ENCODE measurements at places on chromosomes 1 and 21.

DNA sequence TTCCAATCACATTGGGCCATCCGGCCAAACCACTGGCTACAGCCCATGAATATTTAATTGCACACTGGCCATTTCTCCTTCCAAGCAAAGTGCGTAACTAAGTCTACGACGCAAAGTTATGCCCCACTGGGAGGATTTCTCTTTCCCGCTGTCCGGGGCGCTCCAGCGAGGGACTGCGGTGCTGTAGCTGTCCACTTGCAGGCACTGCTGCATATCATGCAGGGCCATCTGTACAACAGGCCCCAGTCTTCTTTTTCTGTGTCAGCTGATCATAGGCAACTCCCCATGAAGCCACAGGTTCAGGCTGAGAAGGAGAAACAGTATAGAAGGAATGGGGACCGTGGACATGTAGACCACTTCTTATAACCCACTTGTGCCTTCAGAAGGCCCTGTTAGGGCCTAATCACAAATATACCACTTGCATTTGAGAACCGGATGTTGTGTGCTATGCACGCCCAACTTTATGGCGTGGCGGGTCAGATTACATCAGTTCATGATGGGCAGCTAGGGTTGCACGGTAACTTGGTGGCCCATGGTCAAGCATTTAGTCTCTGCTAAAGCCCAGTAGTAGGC lies 58.0 kb downstream of the ADSS2 start:
- DNase-seq, result no peak

GRCh38 chr1:35745124-35745730 lies 24.6 kb downstream of the CLSPN start:
- DNase-seq, result no peak

DNA sequence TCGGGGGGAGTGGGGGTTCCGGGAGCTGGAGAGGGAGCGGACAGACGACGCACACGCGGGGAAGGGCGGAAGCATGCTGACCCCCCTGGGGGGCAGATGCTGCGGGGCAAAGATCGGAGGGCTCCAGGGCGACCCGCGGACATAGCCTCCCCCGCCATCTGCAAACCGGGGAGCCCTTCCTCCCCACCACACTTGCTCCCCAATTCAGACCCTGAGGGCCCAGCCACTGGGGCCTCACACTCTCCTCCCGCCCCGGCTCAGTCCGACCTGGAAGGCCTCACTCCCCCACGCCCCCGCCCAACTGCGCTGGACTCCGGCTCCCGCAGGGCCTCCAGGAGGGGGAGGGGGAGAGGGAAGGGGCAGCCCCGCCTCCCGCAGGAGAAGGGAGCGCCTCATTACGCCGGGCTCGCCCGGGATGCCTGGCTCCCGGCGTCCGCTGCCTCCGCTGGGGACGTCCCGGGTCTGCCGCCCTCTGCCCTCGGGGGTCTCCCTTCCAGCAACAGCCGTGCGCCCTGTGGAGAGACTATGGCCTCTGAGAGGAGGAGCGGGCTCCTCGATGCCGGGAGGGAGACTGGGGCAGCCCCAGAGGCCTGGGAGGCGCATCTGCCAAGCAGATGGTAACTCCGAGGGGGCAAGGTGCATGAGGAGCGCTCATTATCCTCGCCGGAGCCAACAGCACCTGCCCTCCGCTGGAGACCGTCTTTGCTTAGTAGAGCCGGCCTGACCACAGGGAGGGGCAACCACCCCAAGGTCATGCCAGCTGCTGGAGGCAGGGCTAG lies 636 bp upstream of the CAMK2N1 start:
- DNase-seq, result no peak

DNA sequence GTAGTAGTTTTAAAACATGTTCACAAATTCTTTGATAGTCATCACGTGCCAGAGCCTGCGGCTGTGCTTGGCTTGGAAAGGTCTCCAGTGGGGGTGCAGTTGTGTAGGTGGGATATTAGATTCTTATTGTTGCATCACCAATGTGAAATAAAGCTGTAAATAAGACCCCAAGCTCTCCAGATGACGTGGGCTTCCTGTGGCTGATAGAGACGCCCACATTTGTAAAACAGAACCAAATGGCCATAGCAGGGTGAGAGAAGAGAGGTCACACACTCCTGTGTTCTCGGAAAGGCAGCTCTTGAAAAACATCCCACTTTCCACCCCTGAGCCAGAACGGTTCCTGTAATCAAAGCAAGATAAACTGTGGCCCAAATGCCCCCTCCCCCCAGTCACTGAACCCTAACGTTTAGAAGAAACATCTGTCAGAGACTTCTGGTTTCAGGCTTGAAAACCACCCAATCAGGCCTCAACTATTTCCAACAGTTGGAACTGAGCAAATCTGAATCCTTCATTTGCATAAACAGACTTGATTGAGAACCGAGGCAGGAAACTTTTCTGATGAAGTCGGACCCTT lies 6.6 kb upstream of the NTPCR start:
- DNase-seq, result no peak

- DNase-seq, result no peak
Observed at GRCh38 chr1:57162607-57163261, 196.9 kb upstream of the C8B start.

DNA sequence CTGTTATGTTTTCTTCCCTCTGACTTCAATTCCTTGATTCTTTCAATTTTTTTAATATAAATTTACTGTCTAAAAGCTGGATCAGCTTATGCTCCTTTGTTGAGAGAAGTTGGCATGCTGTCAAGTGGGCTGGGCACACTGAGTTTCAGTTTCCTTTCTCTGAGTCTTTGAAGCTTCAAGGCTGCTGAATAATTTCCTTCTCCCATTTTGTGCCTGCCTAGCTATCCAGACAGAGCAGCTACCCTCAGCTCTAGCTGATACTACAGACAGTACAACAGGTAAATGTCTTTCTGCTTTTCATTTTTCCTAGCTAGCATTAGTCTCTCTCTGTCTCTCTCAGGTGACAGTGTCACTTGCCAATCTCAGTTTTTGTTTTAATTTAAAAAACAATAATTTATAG lies at the start of gene IFI44:
Gene IFI44 (plus strand): TSS at position 204 of the 400 bp plus-strand sequence. CDS start 365 bp downstream, outside the sequence.
- DNase-seq, result peak; percentile 29

- DNase-seq, result no peak
Observed at GRCh38 chr1:81298266-81298665, 502.5 kb upstream of the ADGRL2 start.

GRCh38 chr1:11339346-11340232 lies 66.6 kb downstream of the UBIAD1 start:
- no peak for DNase-seq

GRCh38 chr1:198024336-198024735 lies 107.2 kb downstream of the LHX9 start:
- DNase-seq, result no peak

- no peak for DNase-seq
Observed at GRCh38 chr1:71053758-71054157, 6.1 kb upstream of the PTGER3 start.

DNA sequence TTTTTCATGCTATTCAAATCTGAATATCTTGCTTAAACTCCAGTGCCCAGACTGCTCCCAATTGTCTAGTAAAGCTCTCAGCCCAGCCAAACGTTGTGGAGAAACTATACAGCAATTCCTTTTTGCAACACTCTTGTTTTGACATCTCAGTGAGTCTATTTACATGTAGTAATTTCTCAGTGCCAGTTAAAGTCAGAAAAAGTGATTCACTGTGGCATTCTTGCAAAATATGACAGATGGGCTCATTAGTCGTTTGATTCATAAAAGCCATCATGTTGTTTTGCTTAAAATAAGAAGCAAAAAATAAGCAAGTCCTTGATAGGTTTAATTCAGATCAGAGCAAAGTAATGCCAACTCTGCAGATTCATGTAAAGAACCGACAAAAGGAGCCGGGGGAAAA lies 20.7 kb upstream of the TMPRSS15 start:
- no peak for DNase-seq

GRCh38 chr1:180230791-180231505 lies 884 bp downstream of the LHX4 start:
- no peak for DNase-seq

DNA sequence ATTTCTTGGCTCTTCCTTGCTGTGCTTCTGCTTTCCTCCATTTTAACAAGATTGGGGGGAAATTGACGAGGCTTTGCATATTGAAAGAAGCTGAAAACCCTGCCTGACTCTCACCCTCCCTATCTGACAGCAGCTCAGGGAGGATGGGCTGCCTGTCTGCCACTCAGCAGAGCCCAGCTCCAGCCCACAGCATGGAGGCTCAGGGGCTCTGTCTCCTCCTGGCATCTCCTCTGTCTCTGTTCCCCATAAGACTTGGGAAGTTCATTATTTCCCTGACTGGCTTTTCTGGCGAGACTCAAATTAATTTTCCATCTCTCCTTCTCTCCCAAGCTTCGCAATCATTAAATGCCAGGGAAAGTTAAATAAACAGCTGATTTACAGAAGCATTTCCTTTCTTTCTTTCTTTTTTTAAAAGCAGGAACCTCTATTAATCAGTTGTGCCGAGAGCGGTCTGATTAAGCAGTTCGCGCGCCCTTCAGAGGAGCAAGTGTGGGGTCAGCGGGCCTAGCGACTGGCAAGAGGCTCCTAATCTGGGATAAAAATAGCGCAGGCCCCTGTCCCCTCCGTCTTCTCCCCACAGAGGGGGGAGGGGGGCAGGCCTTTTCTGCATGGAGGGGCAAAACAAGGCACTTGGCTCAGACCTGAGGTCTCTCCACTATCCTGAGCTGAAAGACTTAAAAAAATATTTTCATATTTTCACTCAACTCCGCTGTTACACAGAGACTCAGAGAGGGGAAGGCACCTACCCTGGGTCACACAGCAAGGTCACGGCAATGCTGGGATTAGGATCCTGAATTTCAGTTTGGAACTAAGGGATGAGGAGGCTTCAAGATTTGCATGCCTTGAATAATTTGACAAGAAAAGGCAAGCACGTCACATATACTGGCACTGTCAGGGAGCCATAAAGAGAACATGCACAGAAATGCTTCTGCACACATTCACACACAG lies 170.4 kb downstream of the ACTL8 start:
- DNase-seq, result no peak

DNA sequence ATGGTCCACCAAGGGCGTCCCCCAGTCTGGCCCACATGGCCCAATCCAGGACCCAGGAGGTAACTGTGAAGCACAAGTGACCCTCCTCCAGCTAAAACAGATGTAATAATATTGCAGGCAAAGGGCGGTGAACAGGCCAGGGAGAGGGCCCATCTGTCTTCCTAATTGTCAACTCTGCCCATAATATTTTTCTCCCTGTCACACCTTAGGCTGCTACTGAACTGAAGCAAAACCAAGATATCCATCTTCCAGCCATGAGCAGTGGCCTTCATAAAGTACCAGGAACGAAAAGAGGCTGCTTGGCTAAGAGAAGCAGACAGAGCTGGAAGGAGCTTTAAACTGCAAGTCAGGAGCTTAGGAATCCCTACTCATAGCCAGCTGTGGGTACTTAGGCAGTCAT lies 3.1 kb downstream of the KANK4 start:
- DNase-seq, result no peak

DNA sequence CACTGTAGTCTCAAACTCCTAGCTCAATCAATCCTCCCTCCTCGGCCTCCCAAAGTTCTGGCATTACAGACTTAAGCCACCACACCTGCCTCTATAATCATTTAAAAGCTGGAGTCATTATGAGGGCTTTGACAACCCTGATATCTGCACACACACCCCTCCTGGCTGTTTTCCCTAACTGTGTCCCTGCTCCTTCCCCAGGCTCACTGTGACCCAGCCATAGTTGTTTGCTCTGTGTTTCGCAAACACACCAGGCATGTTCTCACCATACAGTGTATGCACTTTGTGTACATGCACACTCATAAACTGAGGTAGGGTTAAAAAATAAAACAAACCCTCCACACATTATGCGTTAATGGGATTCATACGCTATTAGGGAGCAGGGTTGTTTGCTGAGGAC lies 21.8 kb upstream of the IL20 start:
- DNase-seq, result no peak

- no peak for DNase-seq
Observed at GRCh38 chr1:236853921-236854604, 59.0 kb downstream of the MTR start.

DNA sequence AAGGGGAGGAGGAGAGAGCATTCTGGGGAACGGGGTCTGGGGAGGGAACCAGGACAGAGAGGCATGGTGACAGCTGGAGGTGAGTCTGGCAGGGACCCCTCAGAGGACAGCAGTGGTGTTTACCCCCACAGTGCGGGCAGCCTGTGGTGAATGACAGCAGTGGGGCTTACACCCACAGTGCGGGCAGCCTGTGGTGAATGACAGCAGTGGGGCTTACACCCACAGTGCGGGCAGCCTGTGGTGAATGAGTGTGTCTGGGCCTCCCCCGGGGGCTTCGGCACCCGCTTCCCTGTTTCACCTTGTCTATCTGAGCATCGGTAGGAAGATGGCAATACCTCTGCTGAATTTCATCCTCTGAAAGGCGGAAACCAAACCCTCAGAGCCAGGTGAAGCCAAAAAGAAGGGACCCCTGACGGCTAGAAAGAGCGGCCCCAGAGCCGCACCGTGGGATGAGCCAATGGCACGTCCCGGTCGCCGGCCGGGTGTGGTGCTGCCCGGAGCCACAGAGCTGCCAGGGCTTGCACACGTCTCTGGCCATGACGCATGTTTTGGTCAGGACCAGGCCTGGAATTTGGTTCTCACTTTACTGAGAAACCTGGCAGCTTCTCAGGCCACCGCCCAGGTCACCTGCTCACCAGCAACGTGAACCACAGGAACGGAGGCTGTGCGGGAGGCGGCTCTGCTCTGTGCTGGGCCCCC lies 54.1 kb downstream of the SIK1 start:
- no peak for DNase-seq

DNA sequence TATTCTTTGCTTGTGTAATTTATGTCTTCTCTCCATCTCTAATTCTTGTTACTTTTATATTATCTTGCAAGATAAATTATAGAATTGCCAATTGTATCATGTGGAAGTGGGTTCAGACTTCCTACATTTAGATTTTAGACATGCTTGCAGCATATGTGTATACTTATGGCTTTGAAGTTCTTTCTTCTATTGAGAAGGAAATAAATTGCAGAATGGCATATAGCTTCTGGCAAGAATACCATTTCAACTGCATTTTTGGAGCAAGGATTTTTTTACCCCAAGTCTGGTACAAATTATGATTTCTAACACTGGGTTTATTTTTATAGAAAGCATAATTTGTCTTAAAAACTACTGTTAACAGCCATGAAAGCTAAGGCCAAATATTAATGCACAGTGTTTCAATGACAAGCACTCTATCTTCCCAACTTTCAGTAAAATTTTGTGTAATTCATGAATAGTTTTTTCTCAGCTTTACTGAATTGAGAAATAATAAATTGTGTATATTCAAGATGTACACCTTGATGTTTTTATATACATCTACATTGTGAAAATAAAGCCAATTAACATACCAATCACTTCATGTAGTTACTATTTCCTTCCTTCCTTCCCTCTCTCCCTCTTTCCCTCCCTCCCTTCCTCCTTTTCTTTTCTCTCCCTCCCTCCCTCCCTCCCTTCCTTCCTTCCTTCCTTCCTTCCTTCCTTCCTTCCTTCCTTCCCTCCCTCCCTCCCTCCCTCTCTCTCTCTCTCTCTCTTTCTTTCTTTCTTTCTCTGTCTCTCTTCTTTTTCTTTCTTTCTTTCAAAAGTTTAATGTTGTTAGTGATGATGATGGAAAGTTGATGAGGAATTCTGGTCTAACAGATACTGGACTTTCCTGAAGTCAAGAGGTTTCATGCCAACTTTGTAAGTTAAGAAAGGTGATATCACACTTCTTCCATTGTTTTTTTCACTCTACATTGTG lies 47.1 kb upstream of the HMCN1 start:
- DNase-seq, result no peak
